ENCODE measurements at places on chromosomes 1 and 21.

- no peak for DNase-seq
Measured at GRCh38 chr1:205044741-205045140, 1.7 kb downstream of the CNTN2 start.

- DNase-seq = peak; percentile 6
Measured at GRCh38 chr1:109802901-109803561, 39.3 kb upstream of the EPS8L3 start.

GRCh38 chr1:6612641-6613360 is 730 bp upstream of the PHF13 start:
- DNase-seq = no peak

DNA sequence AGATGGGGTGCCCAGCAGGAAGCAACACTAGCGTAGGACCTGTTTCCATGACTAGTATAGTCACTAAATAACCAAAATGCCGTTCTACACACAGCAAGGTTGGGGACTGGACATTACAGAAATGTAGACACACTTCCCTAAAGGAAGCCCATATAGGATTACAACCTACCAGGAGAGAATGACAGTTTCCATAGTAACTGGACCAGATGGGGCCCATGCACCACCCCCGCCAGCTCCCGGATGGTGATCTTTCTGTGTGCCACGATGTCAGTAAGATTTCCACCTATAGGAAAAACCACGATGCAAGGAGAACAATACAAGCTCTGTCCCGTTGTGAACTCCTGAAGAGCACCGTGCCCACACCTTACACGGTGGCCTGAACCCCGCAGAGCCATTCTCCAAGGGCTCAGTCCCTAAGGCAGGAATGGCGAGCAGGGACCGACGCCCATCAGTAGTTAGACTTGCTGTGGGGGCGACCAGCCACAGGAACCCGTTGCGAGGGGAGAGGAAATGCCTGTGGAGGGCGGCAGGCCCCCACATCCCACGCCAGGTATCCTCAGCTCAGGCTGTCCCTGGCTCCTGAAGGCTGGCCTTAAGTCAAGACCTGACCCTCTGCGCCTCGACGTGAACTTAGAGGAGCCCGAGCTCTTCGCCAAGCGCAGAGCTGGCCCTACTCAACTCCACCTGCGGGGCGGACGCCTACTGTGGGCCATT is 13.6 kb upstream of the CEP85 start:
- DNase-seq = no peak

DNA sequence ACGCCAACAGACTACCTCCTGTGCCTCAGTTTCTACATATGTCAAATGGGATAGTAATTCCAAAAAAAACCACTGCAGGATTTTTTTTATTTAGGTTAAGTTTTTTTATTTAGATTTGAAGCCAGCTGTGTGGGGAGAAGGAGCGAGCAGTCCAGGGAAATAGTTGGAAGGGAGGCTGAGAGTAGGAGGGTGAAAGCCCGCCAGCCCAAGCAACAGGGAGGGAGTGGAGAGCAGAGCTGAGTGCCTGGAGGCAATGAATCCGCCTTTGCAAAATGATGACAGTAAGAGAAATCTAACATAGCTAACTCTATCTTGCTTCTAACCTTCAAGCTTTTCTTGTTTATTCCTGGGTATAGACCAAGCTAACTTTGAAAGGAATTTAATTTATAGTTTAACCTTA is 15.6 kb upstream of the C1orf198 start:
- DNase-seq = peak; percentile 46

GRCh38 chr1:225777058-225777582 is 506 bp upstream of the SRP9 start:
- DNase-seq = no peak

- no peak for DNase-seq
Measured at GRCh38 chr21:46312949-46313348, 10.7 kb downstream of the C21orf58 start.

- DNase-seq = no peak
Measured at GRCh38 chr1:160716013-160716412, 4.4 kb upstream of the CD48 start.

DNA sequence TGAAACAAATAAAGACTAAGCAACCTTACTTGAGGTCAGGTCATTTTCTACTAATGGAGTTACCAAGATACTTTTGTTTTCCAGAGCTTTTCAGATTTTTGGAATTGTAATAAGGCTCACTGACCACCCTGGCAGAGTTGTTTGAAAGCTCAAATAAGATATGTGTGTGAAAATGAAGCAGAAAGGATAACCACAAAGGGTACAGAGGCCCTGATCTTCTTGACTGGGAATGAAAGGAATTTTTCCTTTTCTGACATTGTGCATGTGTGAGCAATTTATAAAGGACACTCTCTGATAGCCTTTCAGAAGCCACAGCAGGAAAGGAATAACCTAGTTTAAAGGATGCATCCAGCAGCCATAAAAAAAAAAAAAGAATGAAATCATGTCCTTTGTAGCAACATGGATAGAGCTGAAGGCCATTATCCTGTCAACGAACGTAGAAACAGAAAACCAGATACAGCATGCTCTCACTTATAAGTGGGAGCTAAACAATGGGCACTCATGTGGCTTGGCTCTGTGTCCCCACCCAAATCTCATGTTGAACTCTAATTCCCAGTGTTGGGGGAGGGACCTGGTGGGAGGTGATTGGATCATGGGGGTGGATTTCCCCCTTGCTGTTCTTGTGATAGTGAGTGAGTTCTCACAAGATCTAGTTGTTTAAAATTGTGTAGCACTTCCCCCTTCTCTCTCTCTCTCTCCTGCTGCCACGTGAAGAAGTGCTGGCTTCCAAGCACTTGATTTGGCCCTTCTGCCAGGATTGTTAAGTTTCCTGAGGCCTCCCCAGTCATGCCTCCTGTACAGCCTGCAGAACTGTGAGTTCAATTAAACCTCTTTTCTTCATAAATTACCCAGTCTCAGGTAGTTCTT is 3.1 kb upstream of the SRP9 start:
- DNase-seq = no peak

- peak; percentile 67 for DNase-seq
Measured at GRCh38 chr1:8903908-8904650, 25.6 kb upstream of the ENO1 start.

GRCh38 chr1:193726722-193727121 is 540.3 kb upstream of the B3GALT2 start:
- no peak for DNase-seq

- no peak for DNase-seq
Measured at GRCh38 chr1:54487571-54488050, 60.4 kb upstream of the ACOT11 start.

GRCh38 chr1:246779561-246780175 is 55.5 kb downstream of the SCCPDH start:
- no peak for DNase-seq

- DNase-seq = peak; percentile 12
Measured at GRCh38 chr1:176656257-176656995, 193.5 kb downstream of the PAPPA2 start.

- no peak for DNase-seq
Measured at GRCh38 chr1:154742606-154743005, 127.5 kb downstream of the KCNN3 start.

DNA sequence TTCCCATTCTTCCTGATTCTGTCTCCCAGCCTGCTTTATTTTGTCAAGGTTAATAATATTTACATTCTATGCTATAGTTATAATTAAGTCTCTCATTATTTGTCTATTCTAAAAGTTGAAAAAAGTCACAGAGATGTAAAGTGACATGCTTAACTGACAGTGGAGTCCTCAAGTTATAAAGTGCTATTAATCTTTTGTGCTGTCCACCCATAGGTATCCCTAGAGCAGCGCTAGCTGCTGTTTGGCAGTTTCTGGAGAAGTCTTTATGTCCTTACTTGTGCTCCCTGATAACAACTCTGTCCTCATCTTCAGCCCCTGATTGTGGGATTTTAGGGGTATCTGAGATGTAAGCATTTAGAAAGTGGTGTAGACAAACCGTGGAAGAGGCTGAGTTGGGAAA is 13.1 kb downstream of the BACH1 start:
- no peak for DNase-seq

- no peak for DNase-seq
Measured at GRCh38 chr21:44762221-44763049, 39.2 kb downstream of the UBE2G2 start.

- no peak for DNase-seq
Measured at GRCh38 chr1:25900219-25900618, 6.0 kb downstream of the STMN1 start.

DNA sequence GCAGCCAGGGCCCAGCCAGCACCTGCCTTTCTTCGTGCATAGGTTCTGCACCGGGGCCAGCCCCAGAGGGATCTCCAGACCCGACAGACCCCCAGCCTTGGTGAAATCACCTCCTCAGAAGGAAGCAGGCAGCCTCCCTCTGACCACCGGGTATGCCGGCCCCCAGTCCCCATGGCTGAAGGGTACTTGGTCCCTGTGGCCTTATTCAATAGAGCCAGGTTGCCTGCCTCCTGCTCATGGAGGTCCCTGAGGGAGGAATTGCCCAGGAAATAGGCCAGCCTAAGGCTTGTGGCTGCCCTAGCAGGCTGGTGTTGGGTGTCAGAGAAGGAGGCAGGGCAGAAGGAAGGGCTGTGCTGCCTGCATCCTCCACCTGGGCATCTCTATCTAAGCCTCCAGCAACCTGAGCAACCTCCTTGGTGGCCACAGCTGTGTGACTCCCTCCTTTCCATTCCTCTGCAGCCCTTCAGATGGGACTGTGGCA is 338.2 kb upstream of the VAMP3 start:
- no peak for DNase-seq

GRCh38 chr1:65281846-65282245 is 27.5 kb upstream of the DNAJC6 start:
- DNase-seq = no peak

DNA sequence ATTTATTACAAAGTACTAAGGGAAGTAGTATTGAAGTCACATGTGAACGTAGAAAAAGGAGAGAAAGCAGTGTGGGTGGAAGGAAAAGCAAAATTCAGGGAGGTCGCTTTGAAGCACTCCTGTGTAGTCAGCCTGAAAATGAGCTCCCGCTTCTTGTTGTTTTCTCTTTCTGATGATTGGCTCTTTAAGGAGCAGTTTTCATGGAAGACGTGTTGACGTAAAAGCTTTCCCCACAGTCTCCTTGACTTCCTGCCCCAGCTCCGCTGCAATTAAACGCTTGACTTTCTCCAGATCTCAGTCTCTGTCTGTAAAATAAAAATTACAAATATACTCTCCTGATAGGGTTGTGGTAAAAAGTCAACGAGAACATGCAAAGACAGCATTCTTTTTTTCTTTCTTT is 661.5 kb upstream of the ZP4 start:
- DNase-seq = no peak

GRCh38 chr1:56824271-56824670 is 5.1 kb upstream of the FYB2 start:
- DNase-seq = no peak

GRCh38 chr1:33118274-33118673 is 37.3 kb downstream of the AZIN2 start:
- no peak for DNase-seq

GRCh38 chr1:150559656-150560010 is 10.4 kb downstream of the ADAMTSL4 start:
- DNase-seq = no peak

DNA sequence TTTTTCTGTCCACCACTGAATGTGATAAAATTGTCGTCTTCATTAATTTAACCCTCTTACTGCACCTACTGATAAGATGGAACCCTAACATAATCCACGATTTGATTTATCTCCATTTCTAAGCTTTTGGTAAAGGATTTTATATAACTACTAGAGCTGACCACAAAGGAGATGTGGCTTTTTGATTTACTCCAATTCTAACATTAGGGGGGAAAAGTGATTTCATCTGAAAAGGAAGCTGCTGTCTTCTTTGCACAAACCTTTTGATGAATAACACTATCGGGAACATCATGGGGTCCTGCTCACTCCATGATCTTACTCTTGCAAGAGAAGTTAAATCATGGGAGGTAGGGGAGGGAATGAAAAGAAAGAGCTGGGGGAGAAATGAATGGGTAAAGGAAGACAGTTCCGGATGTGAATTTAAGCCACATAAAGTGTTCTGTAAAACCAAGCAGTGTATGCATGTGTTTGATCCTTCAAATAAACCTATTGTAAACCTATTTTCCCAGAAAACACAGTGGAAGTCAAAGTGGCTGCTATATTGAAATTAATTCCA is 161.8 kb downstream of the GABPA start:
- DNase-seq = no peak

DNA sequence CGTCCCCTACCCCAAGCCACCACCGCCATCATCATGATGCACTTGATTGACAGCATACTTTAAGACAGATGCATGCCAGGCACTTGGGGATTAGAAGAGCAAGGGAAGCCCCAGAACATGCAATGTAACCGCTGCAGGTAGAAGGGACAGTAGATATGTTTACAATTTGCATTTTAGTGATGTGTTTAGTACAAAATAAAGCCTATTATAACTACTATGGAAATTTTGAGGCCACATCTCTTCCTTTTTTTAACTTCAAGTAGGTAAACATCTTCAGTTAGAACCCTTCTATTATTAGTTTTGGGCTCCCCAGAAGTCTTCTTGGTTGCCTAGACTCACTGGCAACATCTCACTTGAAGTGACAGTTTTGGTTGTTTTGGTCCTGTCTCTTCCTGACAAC is 25.3 kb downstream of the CR1L start:
- DNase-seq = no peak

GRCh38 chr1:48654606-48655210 is 122.0 kb downstream of the BEND5 start:
- no peak for DNase-seq

DNA sequence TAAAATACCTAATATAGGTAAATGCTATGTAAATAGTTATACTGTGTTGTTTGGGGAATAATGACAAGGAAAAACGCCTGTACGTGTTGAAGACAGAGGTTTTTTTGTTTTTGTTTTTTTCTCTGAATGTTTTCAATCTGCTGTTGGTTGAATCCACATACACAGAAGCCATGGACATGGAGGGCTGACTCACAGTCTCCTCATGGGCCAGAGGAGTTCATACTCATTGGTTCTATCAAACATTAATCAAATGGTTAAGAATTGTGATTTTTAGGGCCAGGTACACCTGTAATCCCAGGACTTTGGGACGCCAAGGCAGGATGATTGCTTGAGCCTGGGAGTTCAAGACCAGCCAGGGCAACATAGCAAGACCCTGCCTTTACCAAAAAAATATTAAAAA is 20.5 kb downstream of the MIER1 start:
- no peak for DNase-seq

- DNase-seq = peak; percentile 69
Measured at GRCh38 chr1:6614019-6614928, 743 bp downstream of the PHF13 start.

DNA sequence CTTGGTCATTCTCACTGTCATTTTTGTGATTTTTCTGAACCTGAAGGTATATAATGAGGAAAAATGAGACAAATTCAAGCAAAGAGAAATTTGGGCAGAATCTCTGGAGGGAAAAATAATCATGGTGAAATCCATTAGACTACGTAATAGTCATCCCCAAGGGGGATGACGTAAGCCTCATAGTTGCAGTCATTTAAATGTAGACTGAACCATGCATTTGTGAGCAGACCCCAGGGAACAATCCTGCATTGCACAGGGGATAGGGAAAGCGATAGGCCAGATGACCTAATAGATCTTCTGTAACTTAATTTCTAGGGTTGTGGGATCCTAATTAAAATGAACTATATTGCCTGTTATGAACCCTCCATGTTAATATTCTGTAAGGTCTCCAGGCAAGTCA is 167.4 kb upstream of the C1orf21 start:
- DNase-seq = no peak

GRCh38 chr1:67019600-67020136 is 34.3 kb downstream of the SLC35D1 start:
- DNase-seq = peak; percentile 20

All from uterus (tissue), 4 donors.